ENCODE measurements at places on chromosomes 6 and 20.

DNA sequence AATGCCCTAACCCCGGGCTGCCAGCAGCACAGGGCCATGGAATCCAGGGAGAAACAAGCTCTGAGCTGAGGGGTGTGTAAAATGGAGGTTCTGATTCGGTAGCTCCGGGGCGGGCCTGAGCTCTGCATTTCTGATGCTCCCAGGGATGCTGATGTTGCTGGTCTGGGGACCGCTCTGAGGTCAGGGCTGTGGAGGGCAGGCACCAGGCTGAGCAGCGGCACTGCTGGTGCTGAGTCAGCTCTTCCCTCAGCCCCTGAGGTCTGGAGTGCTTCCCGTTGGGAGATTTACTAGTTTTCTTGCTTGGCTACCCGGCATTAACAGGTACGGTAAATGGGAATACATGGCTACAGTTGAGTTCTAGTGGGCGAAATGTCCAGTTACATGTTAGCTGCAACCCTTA lies 18.6 kb upstream of the CST3 start:
- DNase-seq, result no peak

DNA sequence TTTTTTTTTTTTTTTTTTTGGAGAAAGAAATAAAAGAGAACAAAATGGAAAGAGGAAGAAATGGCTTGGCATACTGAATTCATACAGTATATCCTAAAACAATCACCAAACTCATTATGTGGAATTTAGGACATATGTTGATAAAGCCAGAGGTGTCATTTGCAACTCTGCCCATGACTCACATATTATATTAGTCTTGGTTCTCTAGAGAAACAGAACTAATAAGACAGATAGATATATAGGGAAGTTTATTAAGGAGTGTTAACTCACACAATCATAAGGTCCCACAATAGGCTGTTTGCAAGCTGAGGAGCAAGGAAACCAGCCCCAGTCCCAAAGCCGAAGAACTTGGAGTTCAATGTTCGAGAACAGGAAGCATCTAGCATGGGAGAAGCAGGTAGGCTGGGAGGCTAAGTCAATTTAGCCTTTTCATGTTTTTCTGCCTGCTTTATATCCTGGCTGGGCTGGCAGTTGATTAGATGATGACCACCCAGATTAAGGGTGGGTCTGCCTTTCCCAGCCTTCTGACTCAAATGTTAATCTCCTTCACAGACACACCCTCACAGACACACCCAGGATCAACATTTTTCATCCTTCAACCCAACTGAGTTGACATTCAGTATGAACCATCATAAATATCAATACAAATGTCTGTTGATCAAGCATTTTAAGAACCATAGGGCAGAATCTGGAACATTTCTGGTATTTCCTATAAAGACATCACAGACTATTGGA lies 102.3 kb downstream of the UBE3D start:
- no peak for DNase-seq

GRCh38 chr6:82646231-82646615 lies 282.6 kb downstream of the TPBG start:
- DNase-seq, result peak; percentile 17

GRCh38 chr20:59790346-59790745 lies 143.1 kb downstream of the SYCP2 start:
- DNase-seq, result no peak

DNA sequence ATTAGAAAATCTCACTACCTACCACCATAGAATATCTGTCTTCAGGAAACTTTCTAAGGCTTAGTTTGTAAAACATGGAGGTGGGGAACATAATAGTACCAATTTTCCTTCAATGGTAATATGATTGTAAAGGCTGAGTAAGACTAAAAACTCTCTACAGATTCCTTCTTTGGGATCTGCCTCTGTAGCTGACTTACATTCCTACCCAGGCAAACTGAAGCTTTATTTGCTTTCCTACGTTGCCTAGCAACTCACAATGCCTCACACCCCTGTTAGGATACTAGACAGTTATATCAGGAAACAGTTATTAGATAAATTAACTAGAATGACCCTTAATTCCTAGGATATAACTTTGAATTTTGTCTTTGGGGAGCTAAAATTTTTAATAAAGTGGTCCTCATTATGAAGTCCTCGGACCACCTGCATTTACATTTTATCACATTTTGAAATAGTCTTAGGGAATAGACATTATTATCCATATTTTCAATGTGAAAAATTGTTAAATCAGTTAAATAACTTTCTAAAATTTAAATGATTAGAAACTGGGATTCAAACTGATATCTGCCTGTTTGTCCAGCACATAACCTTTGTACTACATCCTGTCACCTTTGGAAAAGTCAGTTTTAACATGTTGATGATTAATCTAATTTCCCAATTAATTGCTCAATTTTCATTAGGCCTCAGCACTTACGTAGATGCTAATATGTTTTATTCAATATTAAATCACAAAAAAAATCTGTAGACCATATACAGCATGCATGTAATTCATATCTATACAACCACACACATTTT lies 591.4 kb downstream of the RNF144B start:
- peak; percentile 89 for DNase-seq

DNA sequence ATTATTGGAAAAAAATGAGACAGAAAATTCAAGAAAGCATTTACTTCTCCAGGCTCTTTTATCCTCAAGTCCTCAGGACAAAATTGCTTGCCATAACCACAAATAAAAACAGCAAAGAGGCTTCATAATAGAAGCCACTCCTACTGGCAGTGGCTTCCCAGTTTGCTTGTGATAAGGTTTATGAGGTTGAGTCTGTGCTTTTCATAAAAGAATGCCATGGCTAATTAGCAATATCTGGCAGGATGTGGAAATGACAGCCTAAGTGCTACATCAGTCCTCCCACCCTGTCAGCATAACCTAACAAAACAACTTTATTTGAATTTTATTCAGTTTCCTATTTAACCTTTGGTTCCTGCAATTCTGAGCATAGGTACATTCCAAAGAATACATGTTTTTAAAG lies 80.9 kb upstream of the HTR1E start:
- DNase-seq, result no peak

- no peak for DNase-seq
These were observed 618.0 kb downstream of the PRKN start for GRCh38 chr6:162109480-162110050.

GRCh38 chr20:32139947-32140346 lies 30.4 kb downstream of the TM9SF4 start:
- peak; percentile 41 for DNase-seq

DNA sequence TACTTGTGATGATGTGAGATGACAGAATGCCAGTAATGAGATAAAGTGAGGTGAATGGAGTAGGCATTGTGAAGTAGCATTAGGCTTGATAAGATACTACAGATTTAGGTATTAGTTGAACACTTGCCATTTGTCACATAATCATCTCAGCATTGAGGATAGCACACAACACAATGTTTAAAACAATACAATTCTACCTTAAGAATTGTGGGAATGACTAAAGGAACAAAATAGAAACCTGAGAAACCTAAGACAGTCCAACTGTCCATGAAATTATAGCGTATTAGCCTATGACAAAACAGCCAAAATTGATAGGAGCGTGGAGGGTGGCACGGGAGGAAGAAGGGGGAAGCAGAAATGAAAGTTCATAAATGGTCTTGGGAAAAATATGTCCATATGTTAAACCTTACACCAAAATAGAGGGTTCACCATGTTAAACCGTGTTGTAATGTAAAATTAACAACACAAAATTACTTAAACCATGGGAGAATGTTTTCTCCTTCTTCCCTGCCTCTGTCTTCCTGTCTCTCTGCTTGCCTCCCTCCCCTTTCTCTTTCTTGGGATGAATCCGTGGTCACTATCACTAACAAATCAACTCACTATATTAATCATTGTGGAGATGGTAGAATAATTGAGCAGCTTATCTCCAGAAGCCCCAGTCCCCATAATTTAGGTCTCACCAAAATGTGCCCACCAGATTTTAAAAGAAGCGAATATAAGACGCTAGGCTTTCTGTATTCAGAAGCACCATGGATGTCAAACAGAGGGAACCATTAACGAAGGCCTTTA lies 33.0 kb upstream of the HFE start:
- peak; percentile 44 for DNase-seq

DNA sequence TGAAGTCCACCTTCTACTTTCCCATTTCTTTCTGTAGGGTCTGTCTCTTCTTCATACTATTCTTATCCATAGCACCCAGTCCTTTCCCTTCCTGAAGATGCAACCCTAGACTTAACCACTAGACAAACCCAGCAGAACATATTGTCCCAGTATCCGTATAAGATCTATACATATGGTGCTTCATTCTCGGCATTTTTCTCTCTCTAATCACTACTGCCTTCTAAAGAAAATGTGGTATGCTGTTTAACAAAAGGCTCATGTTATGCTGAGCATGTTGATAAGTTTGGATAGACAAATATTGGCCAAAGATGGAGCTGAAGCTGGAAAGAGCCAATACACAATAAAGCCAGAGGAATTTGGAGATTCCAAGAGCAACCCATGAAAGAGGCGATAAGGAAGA lies 212.6 kb downstream of the MAFB start:
- DNase-seq, result no peak

GRCh38 chr6:3884007-3884745 lies 35.0 kb downstream of the FAM50B start:
- peak; percentile 90 for DNase-seq

DNA sequence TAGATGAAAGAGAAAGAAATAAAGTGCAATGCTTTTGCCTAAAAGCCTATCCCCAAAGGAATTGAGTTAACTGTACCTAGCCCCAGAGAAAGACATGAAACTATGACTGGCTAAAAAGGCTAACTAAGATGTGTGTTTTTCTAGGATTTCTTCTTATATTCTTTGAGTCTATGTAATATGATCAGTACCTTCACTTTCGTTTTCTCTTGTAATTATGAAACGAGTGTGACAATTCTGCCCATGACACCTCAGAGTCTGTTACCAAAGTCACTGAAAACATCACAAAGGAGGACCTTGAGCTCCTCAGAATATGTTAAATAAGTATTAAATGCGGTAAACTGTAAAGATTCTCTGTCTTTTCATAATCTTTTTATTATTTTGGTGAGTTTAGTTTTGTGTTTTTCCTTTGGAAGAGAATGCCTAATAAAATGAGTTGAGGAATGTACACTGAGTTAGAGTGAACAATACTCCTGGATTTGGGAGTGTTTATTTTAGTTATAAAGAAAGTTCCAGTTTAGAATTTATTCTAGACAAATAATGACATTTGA lies 141.3 kb downstream of the FUT9 start:
- DNase-seq, result peak; percentile 22

DNA sequence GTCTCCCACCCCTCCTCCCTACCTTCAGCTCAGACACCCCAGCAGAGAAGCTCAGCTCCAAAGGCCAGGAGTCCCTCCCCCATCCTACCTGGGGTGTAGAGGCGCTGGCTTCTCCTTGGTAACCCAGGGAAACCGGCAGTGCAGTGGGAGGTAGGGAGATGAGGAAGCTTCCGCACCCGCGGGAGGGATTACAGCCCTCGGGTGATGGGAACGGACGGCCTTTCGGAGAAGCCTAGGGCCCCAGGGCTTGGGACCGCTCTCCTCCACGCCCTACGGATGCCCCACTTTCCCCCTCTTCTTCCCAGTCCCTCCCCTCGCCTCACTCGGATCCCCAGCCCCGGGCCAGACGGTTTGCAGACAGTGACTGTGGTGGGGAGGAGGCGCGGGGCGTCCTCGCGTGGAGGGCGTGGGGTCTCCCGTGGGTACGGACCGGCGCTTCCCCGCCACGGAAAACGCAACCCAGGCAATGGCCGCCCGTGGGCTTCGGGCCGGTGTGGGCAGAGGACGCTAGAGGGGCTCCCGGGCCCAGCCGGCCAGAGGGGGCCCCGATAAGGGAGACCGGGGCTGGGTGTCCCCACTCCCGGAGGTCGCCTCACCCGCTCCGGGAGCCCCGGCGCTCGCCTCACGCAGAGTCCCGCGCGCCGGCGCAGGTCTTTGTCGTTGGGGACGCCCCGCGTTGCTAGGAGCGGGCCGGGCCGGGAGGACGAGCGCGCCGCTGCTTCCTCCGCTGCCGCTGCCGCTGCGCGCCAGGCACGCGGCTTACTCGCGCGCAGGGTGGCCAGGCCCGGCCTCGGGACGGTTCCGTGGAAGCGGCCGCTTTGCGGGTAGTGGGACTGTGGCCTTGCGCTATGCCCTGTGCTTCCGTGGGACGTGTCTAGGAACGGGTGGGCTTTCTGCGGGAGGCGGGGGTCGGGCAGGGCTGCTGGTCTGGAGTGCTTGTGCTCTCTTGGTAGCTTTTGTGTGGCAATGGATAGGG lies 15.8 kb downstream of the AARS2 start:
- no peak for DNase-seq

DNA sequence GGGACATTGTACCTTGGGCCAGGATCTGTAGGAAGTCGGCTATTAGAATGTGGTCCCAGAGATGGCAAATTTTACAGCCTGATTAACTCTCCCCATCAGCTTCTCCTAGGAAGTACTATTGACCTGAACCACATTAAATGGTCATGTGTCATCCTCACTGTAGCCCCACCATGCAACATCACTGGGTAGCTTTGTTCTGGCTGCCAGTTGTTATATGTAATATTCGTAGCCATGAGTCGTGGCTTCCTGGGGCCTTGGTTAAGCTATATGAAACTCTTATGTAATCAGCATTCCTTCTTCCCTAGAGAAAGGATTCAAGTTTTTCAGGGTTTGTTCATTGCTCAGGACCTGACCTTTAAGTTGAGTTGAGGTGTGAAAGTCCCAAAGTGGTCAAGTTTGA lies 125.7 kb downstream of the ANKS1A start:
- DNase-seq, result no peak

- DNase-seq, result no peak
These were observed 26.2 kb upstream of the SRF start for GRCh38 chr6:43144879-43145278.

- DNase-seq, result no peak
These were observed 16.0 kb downstream of the HLA-DPA1 start for GRCh38 chr6:33057222-33058150.

DNA sequence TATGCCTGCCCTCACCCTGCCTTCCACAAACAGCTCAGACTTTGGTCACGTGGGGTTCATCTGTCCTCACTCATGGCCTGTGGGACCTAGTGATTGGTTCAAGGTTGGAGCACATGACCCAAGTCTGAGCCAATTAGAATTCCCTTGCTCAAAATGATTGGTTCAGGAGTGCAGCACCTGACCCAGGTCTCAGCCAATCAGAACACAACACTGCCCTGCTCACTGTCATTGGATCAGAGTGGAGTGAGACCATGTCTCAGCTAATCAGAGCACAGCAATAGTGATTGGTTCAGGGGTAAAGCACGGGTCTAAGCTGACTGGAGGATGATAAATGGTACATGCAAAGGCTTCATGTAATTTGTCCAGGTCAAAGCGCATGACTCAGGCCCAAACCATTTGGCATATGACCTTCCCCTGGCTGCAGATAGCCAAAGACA lies 102.2 kb downstream of the PREX1 start:
- DNase-seq, result no peak

DNA sequence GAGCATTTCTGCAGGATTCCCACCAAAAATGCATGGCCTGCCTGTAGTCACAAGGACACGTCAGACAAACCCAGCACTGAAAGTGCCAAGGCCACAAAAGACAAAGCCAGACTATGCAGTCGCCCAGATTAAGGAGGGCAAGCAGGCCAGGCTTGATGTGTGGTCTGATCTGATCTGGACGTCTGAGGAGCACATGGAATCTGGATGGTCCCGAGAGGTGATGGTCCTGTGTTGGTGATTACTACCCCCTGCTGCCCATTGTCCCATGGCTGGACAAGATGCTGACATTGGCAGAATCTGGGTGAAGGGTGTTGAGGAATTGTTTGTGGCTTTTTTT lies 17.1 kb downstream of the NPEPL1 start:
- DNase-seq, result no peak

- DNase-seq, result no peak
These were observed 37.0 kb downstream of the KLHL31 start for GRCh38 chr6:53628354-53629119.
